Non-pigmented ciliary epithelial cell (primary cell): ENCODE measurements at places on chromosomes 5 and 9.
A peak's percentile ranks its signal among the peaks of the same experiment; 100 is the strongest.

DNA sequence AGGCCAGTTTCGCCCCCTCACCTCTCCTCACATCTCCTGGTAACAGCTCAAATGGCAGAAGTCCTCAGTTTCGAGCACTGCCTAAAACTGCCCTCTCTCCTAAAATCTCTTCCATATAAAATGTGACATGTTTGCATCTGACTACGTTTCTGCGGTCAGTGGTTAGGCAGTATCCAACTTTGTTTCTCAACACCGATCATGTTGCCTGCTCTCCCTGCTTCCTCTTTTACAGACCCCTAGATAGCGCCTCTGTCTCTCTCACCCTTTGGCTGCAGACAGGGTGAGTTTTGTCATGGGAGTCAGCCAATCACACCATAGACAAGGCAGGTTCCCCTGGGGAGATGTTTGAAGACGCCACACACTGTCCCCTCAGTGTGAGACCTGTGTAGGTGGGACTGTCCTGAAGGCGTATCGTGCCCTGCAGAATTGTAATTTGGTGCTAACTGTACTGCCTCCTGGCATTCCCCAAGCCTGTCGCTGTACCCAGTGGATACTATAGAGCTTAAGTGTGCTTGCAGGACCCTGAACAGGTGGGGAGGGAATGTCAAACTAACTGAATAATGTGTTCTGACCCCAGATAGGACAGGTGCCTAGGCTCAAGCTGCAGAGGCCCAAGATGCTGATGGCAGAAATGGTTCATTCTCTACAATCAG, 1.1 kb downstream of the HEXB start:
- no peak for DNase-seq

- DNase-seq = no peak
These were observed 290.2 kb upstream of the POU5F2 start for GRCh38 chr5:94031631-94032030.

GRCh38 chr5:172910828-172911627, 48.2 kb upstream of the RPL26L1 start:
- DNase-seq = peak; percentile 77

DNA sequence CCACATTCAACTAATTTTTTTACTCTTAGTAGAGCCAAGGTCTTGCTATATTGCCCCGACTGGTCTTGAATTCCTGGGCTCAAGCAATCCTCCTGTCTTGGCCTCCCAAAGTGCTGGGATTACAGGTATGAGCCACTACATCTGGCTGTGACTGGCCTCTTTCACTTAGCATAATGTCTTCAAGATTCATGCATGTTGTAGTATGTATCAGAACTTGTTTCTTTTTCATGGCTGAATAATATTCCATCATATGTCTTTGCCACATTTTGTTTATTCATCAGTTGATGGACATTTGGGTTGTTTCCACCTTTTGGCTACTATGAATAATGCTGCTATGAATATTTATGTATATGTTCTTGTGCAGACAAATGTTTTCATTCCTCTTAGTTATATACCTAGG, 12.8 kb upstream of the WHRN start:
- no peak for DNase-seq

- DNase-seq = no peak
These were observed 358.6 kb downstream of the ADGRV1 start for GRCh38 chr5:90916947-90917800.

DNA sequence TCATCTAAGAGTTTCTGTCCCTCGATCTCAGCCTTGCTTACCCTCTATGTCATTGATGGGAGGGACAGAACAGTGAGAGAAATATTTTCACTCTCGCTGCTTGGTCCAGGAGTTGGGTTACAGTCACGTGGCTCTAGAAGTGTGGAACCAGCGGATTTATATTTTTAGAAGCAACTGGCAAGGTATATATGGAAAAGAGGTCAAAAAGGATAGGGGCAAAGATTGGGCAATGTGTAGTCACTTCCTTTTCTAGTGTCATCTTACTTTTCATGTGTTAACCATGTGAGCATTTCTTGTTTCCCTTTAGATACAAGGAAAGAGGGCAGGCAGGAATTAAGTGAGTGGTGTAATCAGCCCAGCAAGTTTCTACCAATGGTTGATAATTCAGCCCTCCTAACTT, 111.5 kb upstream of the ZNF366 start:
- DNase-seq = no peak

GRCh38 chr9:131889437-131890251, 149.8 kb upstream of the RAPGEF1 start:
- DNase-seq = no peak

DNA sequence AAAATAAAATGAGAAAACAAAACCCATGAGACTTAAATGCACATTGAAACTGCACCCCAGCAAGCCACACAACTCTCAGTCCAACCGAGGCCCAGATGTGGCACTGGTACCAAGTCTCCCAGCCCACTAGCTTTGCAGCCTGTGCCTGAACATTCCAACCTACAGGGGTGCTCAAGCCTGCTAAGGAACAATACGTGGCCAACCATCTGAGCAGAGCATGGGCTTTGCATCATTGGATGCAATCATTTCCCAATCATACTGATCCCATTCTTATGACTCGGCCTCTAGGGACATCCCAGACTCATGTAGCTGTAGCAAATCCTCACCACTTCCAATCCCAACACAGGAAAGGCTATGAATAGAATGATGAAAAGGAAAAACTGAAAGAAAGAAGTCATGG, 297.2 kb downstream of the SPOCK1 start:
- DNase-seq = no peak

- no peak for DNase-seq
These were observed 29.5 kb downstream of the CDH9 start for GRCh38 chr5:27008604-27009539.

DNA sequence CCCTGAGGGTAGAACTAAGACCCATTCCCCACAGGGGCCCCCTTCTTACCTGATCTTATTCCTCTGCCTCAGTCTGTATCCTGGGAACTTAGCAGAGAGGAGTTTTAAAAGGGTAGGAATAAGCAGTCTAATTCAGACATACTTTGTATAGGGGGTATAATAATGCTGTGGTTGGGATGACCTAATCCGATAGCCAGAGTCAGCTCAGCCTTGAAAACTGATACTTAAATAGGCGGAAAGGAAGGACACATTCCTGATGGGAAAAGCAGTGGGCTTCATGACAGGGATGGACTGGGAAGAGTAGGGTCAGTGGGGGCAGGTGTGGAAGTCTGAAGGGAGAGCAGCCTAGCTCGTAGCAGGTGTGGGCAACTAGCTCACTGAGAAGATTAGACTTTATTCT, 52.2 kb upstream of the TESK1 start:
- DNase-seq = peak; percentile 18

DNA sequence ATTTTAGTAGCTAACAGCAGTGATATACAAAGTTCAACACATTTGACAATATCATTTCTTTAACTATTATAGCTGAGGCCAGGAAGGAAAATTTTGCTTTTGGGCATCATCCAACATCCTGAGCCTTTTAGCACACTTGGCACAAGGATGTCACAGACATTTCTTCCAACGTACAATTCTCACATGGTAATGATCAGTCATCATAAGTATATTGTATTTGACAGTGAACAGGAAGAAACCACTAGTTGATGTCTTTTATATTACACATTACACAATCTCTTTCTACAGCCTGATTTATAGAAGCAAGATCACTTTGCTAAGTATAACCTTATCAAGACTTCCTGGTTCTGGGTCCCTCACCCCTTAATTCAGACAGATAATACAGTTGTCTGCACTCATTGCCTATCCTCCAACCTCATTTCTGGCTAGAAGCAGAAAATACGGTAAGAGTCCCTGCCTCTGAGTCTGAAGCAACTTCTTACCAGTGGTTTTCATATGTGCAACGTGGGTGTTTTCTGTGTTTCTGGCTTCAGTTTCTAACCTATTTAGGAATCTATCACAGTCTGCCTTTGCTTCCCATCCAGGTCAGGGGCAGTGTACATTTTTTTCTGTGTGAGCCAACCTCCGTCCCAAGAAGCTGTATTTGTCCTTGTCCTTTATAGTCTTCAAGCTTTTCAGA, 167.8 kb downstream of the PAM start:
- no peak for DNase-seq

GRCh38 chr9:18692268-18692667, 218.3 kb downstream of the ADAMTSL1 start:
- no peak for DNase-seq

DNA sequence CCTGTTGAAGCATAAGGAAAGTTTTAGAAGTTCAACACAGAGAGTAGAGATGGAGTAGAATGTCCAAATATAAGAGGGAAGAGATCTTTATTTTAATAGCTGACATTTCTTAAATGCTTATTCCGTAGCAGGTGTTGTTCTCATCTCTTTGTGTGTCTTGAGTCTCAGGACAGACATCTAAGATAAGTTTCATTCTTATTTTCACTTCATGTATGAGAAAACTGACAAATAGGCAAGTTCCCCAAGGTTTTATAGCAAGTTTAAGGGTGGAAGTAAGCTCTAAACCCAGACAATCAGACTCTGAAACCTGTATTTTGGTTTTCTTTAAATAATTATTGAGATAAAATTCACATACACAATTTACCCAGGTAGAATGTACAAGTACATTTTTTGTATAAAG, 228.4 kb upstream of the PPP1R2B start:
- no peak for DNase-seq

DNA sequence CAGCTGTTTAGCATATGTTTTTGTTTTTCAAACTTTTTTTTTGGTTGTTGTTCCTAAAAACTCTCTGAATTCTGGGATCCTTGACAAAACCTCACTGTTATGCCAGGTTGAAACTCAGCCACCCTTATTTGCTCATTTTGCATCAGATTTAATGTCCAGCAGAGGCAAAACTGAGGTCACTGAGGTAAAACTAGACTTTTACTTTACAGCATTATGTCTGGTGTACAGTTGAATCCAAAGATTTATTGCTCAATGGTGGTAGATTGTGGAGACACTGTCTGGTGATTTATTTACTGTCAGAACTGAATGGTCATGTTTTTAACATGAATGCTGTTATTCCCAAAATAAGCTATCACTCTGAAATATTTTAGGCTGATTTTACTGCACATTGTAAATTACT, 87.9 kb downstream of the FBXL7 start:
- DNase-seq = no peak

DNA sequence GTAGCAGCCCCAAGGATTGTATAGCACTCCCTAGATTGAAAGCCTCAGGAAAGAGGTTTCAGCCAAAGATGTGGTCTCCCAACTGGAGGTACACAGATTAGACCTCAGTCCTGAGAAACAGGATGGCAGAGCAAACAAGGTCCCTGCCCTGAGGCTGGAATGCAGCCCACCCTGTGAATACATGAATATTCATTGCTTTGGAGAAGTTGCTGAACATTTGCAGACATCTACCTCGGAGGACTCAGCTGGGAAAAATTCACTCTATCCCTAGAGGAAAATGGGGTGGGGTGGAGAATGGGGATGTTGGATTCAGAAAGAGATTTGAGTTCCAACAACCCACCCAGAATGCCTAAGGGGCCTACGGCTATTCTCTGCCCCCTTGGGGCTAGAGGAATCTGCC, 129.4 kb downstream of the SLIT3 start:
- no peak for DNase-seq

DNA sequence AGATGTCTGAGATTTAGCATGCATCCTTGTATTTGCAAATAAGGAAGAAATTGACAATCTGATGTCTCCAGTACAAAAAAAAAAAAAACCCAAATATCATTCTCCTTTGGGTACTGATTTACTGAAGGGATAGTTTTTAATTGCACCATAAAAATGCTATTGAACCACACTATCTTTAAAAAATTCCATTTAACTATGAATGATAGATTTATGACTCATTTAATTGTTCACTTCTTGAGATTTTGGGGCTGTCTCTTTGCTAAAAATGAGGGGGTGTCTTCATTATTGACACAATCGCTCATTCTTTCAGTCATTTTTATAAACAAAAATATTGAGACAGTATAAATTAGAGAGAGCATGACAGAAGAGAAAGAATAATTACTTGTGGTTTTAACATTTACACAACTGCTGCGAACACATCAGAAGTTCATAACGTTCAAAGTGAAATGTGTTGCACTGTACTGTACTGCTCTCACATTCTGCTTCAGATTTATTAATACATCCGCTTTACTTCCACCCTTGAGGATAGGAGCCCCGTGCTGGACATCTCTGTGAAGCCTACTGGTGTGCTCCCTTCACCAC, 142.3 kb downstream of the MEF2C start:
- no peak for DNase-seq
